ENCODE measurements at places on chromosomes 2 and 18. TPM values are rescaled to one million over a fixed set of nuclear protein-coding genes. Genes with fewer than 3 reads are reported as not detected.

Gene CD28
- total RNA-seq, result not detected

Gene SLC11A1
- not detected for total RNA-seq

Gene GPR45
- 0.22 TPM for total RNA-seq

- H3K4me1 ChIP-seq, result peaks cover 13% of the 10 kb centered on the region
- no peak overlapping the region for H3K4me3 ChIP-seq
- no peaks in the 10 kb centered on the region for H3K36me3 ChIP-seq
Observed at GRCh38 chr2:23592898-23593751, 208.1 kb downstream of the KLHL29 start.

GRCh38 chr2:42095923-42096408 lies 48.1 kb downstream of the PKDCC start:
- H3K36me3 ChIP-seq, result no peaks in the 10 kb centered on the region
- H3K4me1 ChIP-seq, result peaks cover 3% of the 10 kb centered on the region
- peak; percentile 36 for DNase-seq
- no peak overlapping the region for H3K27ac ChIP-seq
- H3K4me3 ChIP-seq, result no peak overlapping the region

- no peaks in the 10 kb centered on the region for H3K27me3 ChIP-seq
- DNase-seq, result no peak
- no peak overlapping the region for H3K27ac ChIP-seq
- H3K36me3 ChIP-seq, result no peaks in the 10 kb centered on the region
- no peaks in the 10 kb centered on the region for H3K4me1 ChIP-seq
- H3K4me3 ChIP-seq, result no peak overlapping the region
Observed at GRCh38 chr2:22481486-22482259, 903.3 kb upstream of the KLHL29 start.

- DNase-seq, result no peak
- no peaks in the 10 kb centered on the region for H3K36me3 ChIP-seq
- H3K4me1 ChIP-seq, result no peaks in the 10 kb centered on the region
- H3K4me3 ChIP-seq, result no peak overlapping the region
Observed at GRCh38 chr2:121144111-121144510, 140.9 kb downstream of the TFCP2L1 start.

DNA sequence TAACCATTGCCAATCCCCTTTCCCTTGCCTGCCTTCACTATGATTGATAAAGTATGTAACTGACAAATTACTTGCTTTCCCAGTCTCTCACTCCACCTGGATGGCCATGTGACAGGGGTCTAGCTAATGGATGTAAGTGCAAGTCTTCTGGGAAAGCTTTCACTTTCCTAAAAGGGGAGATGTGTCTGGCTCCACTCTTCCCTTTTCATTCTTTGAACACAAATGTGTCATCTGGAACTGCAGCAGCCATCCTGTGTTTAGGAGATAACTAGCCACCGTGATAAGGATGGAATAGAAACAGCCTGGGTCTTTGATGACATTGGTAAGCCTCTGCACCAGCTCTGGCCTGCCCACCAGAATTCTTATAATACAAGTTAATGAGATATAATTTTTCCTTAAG lies 38.2 kb downstream of the SNRPD1 start:
- H3K27me3 ChIP-seq, result no peaks in the 10 kb centered on the region
- H3K4me3 ChIP-seq, result no peak overlapping the region
- H3K27ac ChIP-seq, result no peak overlapping the region

DNA sequence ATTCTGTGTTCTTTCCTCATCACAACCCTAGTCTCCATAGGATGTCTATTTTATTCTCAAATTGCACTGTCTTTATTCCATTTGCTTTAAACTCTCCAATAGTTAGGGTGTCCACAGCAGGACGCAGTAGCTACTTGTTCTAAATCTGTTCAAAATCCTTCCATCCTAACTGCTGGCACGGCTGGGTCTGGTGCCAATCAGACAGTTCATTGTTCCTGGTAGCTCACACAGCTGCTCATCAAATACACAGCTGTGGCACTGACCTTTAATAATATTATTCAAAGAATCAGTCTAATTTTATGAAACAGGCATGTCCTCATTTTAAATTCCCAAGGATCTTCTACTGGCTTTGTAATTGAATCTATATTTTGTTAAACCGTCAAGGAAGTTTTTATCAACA lies 59.7 kb upstream of the TMEFF2 start:
- H3K4me1 ChIP-seq, result no peaks in the 10 kb centered on the region
- H3K27ac ChIP-seq, result no peak overlapping the region
- no peak overlapping the region for H3K4me3 ChIP-seq
- no peaks in the 10 kb centered on the region for H3K36me3 ChIP-seq

- peak overlapping the region; percentile 57 for H3K27ac ChIP-seq
- peak; percentile 43 for DNase-seq
- peaks cover 2% of the 10 kb centered on the region for H3K27me3 ChIP-seq
- H3K36me3 ChIP-seq, result no peaks in the 10 kb centered on the region
Observed at GRCh38 chr2:170524828-170525565, 190.1 kb upstream of the SP5 start.

- no peaks in the 10 kb centered on the region for H3K27me3 ChIP-seq
- H3K36me3 ChIP-seq, result no peaks in the 10 kb centered on the region
- H3K4me1 ChIP-seq, result no peaks in the 10 kb centered on the region
Observed at GRCh38 chr2:11073251-11073650, 82.0 kb upstream of the SLC66A3 start.

DNA sequence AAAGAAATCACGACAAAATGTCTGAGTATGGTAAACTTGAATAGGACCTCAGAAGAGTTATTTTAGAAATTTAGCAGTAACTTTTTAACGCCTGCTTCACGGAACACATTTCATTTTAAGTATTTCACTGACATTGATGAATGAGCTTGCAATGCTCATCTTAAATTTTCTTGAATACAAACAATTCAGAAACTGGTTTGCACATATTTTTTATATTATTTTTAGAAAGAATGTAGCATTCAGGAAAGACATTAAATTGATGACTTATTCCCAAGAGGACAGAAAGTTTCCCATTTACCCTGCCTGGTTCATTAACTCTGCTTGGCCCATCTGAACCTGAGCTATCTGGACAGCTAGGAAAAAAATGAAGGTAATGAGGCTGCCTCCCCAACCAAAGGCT lies 89.3 kb downstream of the MBD2 start:
- no peaks in the 10 kb centered on the region for H3K36me3 ChIP-seq
- no peak for DNase-seq
- no peak overlapping the region for H3K27ac ChIP-seq
- H3K27me3 ChIP-seq, result no peaks in the 10 kb centered on the region
- H3K4me1 ChIP-seq, result no peaks in the 10 kb centered on the region
- no peak overlapping the region for H3K4me3 ChIP-seq

DNA sequence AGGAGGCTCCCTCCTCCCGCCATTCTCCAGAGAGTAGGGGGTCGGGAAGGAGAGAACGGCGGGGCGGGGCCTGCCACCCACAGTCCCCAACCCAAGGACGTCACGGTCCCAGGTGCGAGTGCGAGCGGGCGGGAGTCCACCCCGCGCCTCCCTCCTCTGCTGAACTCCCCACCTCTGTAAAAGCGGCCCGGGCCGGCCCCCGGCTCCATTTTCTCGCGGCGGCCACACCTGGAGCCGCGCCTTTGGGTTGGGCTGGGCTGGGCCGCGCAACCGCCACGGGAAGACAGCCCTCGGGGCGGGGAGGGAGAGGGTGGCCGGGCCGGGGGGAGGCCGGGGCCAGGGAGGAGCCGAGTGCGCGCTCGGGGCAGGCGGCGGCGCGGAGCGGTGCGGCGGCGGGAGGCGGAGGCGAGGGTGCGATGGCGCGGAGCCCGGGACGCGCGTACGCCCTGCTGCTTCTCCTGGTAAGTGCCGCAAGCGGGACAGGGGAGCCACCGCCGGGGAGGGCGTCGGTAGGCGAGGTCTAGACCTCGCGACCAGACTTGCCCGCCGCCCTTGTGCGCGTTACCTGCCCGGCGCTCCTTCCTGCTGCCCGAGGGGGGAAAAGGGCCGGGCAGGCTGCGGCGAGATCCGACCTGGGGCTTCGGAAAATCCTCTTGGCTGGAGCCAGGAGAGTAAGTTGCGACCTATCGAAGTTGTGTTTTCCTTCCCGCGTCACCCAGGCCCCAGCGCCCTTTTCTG lies at the start of gene DSG2:
Gene DSG2, plus strand, starts transcription at position 342 of the 738 bp plus-strand sequence. Its CDS starts 75 bp downstream, at position 417.
- peak; percentile 31 for DNase-seq
- H3K27ac ChIP-seq, result peak within 1 kb of the TSS; percentile 69
- peak within 1 kb of the TSS; percentile 73 for H3K4me3 ChIP-seq
- H3K27me3 ChIP-seq, result no peaks in the 10 kb centered on the region

DNA sequence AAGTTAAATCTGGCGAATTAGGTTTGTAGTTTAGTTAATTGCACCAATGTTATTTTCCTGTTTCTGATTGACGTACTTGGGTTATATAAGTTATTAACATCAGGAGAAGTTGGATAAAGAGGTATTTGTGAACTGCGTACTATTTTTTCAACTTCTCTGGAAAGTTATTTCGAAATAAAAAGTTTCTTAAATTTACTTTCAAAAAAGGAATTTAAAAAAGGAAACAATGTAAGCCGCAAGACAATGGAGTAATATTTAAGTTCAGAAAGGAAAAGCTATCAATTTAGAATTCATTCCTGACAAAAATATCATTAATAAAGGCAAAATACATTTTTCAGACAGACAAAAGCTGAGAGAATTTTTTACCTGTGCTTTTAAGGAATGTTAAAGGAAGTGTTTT lies 47.7 kb downstream of the RAB10 start:
- H3K27me3 ChIP-seq, result no peaks in the 10 kb centered on the region
- DNase-seq, result no peak
- H3K4me3 ChIP-seq, result no peak overlapping the region
- H3K36me3 ChIP-seq, result no peaks in the 10 kb centered on the region
